ENCODE measurements at places on chromosomes 1 and 21. TPM values are rescaled to one million over a fixed set of nuclear protein-coding genes. Genes with fewer than 3 reads are reported as not detected.

WNT3A gene
- polyA plus RNA-seq, result not detected

ERICH3 gene
- 2.3 TPM for polyA plus RNA-seq

CLIC4 gene
- 148 TPM for polyA plus RNA-seq

LMOD1 gene
- 4.2 TPM for polyA plus RNA-seq

FAM151A gene
- polyA plus RNA-seq, result not detected

STIL gene
- 6.6 TPM for polyA plus RNA-seq

LRRC39 gene
- not detected for polyA plus RNA-seq

APH1A gene
- polyA plus RNA-seq, result 179 TPM

C1orf94 gene
- polyA plus RNA-seq, result 3.4 TPM

HSPA6 gene
- polyA plus RNA-seq, result 0.39 TPM

PADI3 gene
- polyA plus RNA-seq, result not detected
